Stimulated activated CD8-positive, alpha-beta memory T cell treated with anti-CD3 and anti-CD28 coated beads, Interleukin-4, amount 100 ng/mL, for 4 hours (primary cell): ENCODE measurements at places on chromosomes 5 and 9.

- no peak for DNase-seq
Observed at GRCh38 chr9:129166623-129167557, 11.2 kb downstream of the IER5L start.

- DNase-seq = no peak
Observed at GRCh38 chr9:114559830-114560513, 27.6 kb upstream of the ATP6V1G1 start.

DNA sequence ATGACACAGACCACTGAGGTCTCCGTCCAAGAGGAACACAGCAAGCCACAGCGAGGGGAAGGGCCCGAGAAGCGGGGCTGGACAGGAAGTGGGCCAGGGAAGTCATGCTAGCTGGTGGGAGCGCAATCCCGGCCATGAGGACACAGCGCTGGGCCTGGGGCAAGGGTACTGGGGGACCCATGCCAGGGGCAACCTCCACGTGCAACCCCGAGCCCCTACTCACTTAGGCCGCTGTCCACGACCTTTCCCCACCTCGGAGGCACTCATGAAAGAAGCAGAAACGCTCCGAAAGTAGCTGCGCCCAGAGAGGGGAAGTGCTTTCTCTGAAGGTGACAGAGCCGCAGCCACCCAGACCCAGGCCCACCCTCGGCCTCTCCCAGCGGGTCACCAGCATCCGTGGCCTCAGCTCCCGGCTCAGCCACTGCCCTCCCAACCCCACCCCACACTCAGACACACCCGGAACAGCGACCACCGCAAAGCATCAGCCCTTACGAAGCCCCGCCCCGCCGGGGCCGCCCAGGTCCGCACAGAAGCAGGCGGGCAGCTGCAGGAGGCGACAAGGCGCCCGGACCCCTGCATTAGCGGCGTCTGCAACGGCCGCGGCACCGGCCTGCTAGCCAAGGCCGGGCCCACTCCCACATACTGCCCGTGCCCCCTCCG is 782 bp downstream of the BICD2 start:
- no peak for DNase-seq

- no peak for DNase-seq
Observed at GRCh38 chr9:119337573-119337972, 31.7 kb downstream of the BRINP1 start.

DNA sequence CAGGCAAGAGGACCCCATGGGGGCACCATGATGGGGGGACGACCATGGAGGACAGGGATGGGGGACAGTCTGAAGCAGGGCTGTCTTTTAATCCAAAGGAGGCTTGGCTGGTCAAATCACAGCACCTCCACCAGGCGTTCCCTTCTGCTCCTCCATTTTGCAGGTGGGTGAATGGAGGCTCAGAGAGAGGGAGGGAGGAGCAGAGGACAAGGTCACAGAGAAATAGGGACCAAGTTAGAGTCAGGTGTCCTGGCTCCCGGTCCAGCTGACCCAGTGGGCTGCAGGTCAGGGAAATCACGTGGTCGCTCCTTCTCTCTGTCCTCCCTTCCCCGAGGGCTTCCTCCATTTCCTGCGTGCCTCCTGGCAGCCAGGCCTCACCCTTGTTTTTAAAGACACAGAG is 156.4 kb upstream of the SMIM23 start:
- DNase-seq = no peak

GRCh38 chr5:78644741-78645300 is 3.8 kb downstream of the LHFPL2 start:
- DNase-seq = no peak
